T-helper 1 cell (primary cell): ENCODE measurements at places on chromosomes 1 and 21.

GRCh38 chr1:160789051-160789701 is 6.8 kb upstream of the LY9 start:
- DNase-seq, result no peak

- no peak for DNase-seq
Measured at GRCh38 chr1:203667616-203668015, 41.0 kb downstream of the ATP2B4 start.

DNA sequence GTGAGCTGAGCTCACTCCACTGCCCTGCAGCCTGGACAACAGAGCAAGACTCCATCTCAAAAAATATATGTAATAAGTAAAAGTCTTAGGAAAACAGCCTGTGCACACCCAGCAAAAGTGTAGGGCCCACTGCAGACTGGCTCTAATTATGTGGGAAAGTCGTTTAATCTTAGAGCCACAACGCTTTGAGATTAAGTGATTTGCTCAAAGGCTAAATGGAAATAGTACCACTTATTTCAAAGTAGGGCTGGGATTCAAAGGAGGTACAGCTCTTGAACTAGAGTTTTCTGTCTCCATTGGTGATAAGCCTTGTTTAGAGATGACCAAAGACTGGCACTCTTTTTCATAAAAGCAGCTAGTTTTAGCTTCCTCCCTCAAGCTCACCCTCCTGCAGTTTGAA is 2.2 kb downstream of the TACSTD2 start:
- DNase-seq, result no peak

GRCh38 chr1:151176514-151177045 is 799 bp upstream of the TMOD4 start:
- DNase-seq, result no peak

GRCh38 chr1:62346886-62347285 is 27.7 kb upstream of the KANK4 start:
- DNase-seq, result no peak

- DNase-seq, result no peak
Measured at GRCh38 chr1:85847356-85847755, 139.1 kb upstream of the ZNHIT6 start.
